ENCODE measurements at places on chromosomes 5 and 9. TPM values are rescaled to one million over a fixed set of nuclear protein-coding genes. Genes with fewer than 3 reads are reported as not detected.

DNA sequence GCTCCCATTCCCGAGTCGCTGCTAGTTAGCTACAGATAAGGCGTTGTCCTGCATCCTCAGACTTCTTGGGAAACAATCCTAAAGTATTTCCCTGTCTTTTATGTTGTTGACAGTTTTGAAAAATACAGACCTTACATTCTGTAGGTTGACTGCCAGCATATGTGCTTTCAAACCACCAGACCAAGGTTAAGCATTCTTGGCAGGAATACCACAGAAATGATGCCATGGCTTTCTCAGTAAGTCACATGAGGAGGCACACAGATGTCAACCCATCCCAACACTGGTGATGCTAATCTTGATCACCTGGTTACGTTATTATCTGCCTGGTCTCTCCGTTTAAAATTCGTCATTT is 871 bp downstream of the GLE1 start:
- H3K27me3 ChIP-seq, result no peaks in the 10 kb centered on the region
- peak overlapping the region; percentile 95 for H3K4me3 ChIP-seq
- peak overlapping the region; percentile 69 for H3K27ac ChIP-seq
- H3K4me1 ChIP-seq, result peaks cover 11% of the 10 kb centered on the region
- peak; percentile 31 for DNase-seq
- H3K36me3 ChIP-seq, result peaks cover 13% of the 10 kb centered on the region

Gene PCDHB4
- total RNA-seq, result 1.1 TPM

DNA sequence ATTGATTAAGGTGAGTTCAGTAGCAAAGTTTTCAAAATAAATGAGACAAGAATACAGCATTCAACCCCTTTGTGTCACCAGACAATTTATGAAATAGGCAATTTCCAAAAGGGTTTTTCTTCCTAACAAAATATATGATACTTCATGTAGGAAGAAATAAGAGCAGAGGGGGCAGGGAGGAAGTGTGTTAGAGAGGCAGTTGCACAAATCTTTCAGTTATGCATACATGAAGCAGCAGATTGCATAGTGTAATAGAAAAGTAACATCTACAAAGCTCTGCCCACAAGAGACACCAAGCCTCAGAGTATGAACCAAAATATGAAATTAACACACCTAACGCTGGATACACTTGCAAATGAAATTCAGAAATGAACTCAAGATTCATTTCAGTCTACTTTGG is 157.0 kb downstream of the DENND1A start:
- H3K4me1 ChIP-seq, result no peaks in the 10 kb centered on the region
- no peak overlapping the region for H3K27ac ChIP-seq
- H3K4me3 ChIP-seq, result no peak overlapping the region
- no peak for DNase-seq
- no peaks in the 10 kb centered on the region for H3K36me3 ChIP-seq

Gene CDKN2A
- total RNA-seq, result 71.6 TPM

Gene SGCD
- total RNA-seq, result 2.9 TPM

Gene HTR1A
- not detected for total RNA-seq

DNA sequence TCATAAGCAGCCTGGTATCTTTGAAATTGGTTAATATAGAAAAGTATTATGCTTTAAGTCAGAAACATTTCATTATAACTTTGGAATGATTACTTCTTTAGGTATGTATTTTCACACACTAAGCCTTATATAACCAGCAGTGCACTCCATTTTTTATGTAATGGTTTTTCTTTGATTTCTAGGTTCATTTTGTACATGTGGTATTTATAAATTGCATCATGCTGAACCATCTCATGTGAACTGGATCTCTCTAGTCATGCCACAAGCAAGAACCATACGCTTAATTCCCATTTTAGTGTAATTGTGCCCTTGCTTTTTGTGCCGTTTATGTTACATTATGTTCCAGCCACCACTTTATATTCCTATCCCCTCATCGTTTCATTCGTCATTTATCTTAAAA is 38.6 kb upstream of the SRP19 start:
- H3K27me3 ChIP-seq, result no peaks in the 10 kb centered on the region
- no peak overlapping the region for H3K4me3 ChIP-seq
- no peak overlapping the region for H3K27ac ChIP-seq
- peaks cover 18% of the 10 kb centered on the region for H3K36me3 ChIP-seq

Gene ROR2
- total RNA-seq, result 4.9 TPM

DNA sequence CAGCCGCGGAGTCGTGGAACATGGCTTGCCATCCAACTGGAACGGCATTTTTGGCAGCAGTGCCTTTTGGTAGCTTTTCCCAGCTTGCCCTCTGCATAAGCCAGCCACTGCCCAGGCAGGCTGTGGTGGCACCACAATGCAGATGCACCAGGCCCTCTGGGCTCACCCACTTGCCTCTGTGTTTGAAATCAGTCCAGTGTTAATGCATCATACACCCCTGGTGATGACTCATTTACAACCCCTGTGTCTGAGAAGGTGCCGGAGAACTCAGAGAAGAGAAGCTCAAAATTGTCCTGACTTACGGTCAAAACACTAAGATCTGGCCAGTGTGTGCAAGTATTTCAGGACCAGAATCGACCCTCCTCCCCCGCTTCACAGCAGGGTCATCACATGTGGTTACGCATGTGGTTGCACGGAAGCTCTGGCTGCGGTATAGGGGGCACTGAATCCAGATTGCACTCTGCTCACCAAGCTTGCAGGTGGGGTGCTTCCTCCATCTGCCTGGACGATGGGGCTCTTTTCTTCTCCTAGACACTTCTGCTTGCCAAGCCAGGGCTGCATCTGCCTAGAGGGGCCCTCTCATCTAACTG is 66.5 kb upstream of the SMIM15 start:
- no peaks in the 10 kb centered on the region for H3K27me3 ChIP-seq
- H3K27ac ChIP-seq, result no peak overlapping the region
- H3K36me3 ChIP-seq, result no peaks in the 10 kb centered on the region
- H3K4me1 ChIP-seq, result peaks cover 20% of the 10 kb centered on the region

- peaks cover 21% of the 10 kb centered on the region for H3K4me1 ChIP-seq
- no peak overlapping the region for H3K27ac ChIP-seq
- H3K4me3 ChIP-seq, result no peak overlapping the region
- no peaks in the 10 kb centered on the region for H3K36me3 ChIP-seq
- H3K27me3 ChIP-seq, result no peaks in the 10 kb centered on the region
- DNase-seq, result no peak
Observed at GRCh38 chr5:123882319-123882964, 370.5 kb downstream of the CSNK1G3 start.

Gene OR13C5
- total RNA-seq, result not detected

GRCh38 chr9:70439991-70440706 is 25.7 kb upstream of the KLF9 start:
- no peaks in the 10 kb centered on the region for H3K27me3 ChIP-seq
- H3K4me1 ChIP-seq, result peaks cover 19% of the 10 kb centered on the region
- no peaks in the 10 kb centered on the region for H3K36me3 ChIP-seq

DNA sequence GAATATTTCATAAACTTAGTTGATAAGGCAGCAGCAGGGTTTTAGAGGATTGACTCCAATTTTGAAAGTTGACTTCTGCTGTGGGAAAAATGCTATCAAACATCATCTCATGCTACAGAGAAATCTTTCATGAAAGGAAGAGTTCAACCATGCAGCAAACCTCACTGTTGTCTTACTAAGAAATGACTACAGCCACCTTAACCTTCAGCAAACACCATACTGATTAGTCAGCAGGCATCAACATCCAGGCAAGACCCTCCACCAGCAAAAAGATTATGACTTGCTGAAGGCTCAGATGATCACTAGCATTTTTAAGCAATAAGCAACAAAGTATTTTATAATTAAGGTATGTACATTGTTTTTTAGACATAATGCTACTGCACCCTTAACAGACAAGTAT is 7.6 kb downstream of the TMEM174 start:
- no peak overlapping the region for H3K4me3 ChIP-seq
- peak; percentile 72 for DNase-seq
- H3K36me3 ChIP-seq, result no peaks in the 10 kb centered on the region

DNA sequence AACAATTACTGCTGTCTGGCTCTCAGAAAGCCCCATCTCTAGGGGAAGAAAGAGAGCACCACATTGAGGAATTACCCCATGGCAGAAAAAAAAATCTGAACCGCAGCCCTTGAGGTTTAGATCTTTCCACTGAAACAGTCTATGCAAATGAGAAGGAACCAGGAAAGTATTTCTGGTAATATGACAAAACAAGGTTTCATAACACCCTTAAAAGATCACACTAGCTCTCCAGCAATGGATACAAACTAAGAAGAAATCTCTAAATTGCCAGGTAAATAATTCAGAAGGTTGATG is 427.1 kb downstream of the PRELID2 start:
- no peak for DNase-seq
- H3K4me1 ChIP-seq, result no peaks in the 10 kb centered on the region
- H3K36me3 ChIP-seq, result no peaks in the 10 kb centered on the region

DNA sequence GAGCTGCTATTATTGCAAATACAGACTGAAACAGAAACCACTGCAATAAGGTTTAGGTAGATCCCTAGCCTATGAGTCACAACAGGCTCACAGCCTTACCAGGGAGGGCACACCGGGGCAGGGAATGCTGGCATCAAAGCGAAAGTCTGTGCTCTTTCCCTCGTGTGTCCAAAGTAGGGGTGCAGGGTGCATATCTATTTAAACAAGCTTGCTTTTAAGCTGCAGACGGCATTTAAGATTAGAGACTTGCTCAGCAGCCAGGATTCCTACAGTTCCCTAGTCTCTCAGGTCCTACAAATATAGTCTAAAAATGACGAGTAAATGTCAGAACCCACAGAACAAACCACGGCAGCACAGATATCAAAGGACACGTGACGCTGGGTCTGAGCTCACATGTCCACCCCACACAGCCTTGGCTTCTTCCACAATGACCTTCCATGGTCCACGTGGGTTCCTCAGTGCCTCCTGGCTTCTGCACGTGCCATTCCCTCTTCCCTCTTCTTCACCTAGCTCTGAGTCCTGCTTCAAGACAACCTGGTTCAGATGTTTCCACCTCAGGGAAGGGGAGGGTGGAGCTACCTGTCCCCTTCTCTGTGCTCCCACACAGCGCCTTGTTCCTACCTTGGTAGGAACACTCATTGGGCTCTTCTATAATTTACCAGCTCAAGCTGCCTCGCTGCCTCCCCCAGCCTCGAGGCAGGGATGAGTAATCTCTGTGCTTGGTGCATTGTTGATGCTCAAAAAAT is 193.2 kb downstream of the MAPKAP1 start:
- peak; percentile 88 for DNase-seq
- no peaks in the 10 kb centered on the region for H3K27me3 ChIP-seq
- H3K4me3 ChIP-seq, result peak overlapping the region; percentile 48
- peaks cover 16% of the 10 kb centered on the region for H3K4me1 ChIP-seq

DNA sequence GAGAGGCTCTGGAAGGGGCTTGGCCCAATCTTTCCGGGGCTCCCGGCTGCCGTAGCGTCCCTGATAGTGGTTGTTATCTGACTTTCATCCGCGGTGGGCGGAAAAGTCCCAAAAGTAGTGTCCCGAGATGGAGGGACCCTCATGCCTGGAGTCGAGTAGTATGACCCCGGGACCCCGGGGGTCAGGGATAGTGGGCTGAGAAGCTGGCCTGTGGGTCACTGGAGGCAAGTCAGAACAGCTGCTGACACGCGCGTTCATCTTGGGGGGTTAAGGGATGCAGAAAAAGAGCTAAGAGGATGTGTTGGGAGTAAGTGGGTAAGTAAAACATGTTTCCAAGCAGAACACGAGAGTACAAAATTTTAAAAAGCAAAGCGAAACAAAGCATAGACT is 123.4 kb downstream of the TMEM161B start:
- H3K27ac ChIP-seq, result peak overlapping the region; percentile 14
- H3K4me1 ChIP-seq, result peaks cover 28% of the 10 kb centered on the region
- no peaks in the 10 kb centered on the region for H3K36me3 ChIP-seq
- DNase-seq, result no peak
- peaks cover 6% of the 10 kb centered on the region for H3K27me3 ChIP-seq
- peak overlapping the region; percentile 52 for H3K4me3 ChIP-seq

Gene SHISAL2B
- not detected for total RNA-seq

GRCh38 chr5:95044096-95044495 is 240.8 kb downstream of the MCTP1 start:
- no peak overlapping the region for H3K4me3 ChIP-seq
- H3K27me3 ChIP-seq, result no peaks in the 10 kb centered on the region
- no peak for DNase-seq
- no peaks in the 10 kb centered on the region for H3K4me1 ChIP-seq
